ENCODE measurements at places on chromosomes 6 and 20.

DNA sequence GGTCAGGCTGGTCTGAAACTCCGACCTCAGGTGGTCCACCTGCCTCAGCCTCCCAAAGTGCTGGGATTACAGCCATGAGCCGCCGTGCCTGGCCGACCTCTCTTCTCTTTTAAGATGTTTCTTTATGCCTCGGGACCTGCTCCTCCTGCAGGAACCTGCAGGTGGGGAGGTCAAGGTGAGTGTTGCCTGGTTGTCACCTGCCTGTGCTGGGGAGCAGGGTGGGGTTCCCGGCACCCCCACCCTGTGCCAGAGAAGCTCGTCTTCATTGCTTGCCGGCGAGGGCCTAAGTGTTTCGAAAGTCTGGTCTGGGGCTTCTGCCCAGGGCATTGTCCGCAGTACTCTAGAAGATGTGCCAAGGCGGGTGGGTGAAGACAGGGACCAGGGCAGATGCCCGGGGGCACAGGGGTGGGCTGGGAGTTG lies 36.0 kb downstream of the SYNJ2 start:
- no peak for DNase-seq

- no peak for DNase-seq
Measured at GRCh38 chr6:9521152-9521530, 893.7 kb downstream of the TFAP2A start.

DNA sequence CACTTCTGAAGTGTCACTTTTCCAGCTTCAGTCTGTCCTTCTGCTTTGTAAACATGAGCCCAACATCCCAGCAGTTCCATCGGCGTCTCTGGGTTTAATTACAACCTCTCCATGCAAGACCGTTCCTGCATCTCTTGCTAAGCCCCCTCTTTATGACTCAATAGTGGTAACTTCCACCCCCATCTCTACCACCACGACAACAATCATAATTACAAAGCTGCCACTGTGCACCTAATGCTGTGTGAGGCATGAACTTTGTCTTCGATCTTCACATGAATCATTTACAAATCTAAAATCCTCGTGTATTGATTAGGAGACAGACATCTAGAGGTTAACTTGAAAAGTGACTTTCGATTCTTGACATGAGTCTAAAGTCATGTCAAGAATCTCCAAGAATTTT lies 4.9 kb upstream of the CCR6 start:
- no peak for DNase-seq

GRCh38 chr6:161954077-161954476 lies 680.2 kb upstream of the AGPAT4 start:
- no peak for DNase-seq

GRCh38 chr6:109381061-109381746 lies 1.1 kb downstream of the CD164 start:
- peak; percentile 57 for DNase-seq

DNA sequence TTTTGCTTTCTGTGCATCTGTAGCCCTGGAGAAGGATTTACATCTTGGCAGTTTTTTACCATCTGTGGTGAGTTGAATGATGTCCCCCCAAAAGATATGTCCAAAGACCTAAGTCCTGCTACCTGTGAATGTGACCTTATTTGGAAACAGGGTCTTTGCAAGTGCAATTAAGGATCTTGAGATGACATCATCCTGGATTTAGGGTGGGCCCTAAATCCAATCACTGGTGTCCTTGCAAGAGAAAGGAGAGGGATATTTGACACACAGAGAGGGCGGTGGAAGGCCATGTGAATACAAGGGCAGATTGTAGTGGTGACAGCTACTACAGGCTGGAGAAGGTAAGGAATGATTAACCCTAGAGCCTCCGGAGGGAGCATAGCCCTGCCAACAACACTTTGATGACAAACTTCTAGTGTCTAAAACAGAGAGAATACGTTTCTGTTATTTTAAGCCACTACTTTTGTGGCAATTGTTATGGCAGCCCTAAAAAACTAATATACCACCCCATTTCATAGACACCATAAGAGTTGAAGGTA lies 35.1 kb downstream of the MKKS start:
- no peak for DNase-seq

- no peak for DNase-seq
Measured at GRCh38 chr6:104173668-104174067, 686.1 kb downstream of the HACE1 start.

DNA sequence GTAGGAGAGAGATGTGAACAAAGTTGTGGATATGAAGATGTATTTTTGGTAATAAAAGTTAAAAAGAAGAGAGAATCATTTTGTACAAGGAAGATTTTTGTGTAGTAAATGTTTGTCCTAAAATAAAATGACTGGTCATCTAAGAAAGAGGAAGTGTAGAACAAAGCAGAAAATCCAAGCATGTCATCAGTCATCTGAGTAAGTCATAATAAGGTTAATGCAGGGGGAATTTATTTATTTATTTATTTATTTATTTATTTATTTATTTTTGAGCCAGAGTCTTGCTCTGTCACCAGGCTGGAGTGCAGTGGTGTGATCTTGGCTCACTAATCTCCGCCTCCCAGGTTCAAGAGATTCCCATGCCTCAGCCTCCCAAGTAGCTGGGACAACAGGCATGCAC lies 15.7 kb upstream of the CGA start:
- peak; percentile 73 for DNase-seq

DNA sequence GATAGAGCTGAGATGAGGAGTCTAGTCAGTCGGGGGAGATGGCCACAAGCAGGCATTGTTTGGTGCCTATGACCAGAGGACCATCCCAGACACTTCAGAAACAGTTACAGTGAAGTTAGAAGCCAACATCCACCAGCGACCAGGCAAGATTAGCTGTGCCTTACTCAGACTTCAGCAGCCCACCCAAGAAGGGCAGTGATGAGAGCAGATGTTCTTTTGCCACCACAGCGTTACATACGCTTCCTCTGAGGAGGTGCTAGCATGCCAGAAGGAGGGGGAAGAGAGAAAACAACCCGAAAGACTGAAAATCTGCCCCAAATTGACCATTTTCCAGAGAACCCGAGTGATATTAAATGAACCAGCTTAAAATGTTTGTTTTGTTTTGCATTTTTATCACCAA lies 186.8 kb downstream of the PRL start:
- DNase-seq, result no peak

DNA sequence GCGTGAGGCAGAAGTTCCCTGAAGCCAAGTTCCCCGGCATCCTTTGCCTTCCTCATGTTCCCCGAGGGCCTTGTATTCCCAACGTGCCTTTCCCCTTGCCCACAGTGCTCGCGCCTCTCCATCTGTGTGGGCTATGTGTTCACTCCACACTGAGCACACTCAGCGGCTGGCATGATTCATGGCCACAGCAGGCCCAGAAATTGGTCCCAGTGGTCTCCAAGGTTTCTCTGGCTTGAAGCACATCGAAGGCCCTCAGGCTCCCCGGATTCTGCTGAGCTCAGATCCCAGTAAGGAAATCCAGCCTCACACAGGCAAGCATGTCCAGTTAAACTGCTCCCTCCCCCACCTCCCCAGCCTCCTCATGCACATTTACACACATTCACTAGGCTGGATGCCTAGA lies 123.6 kb downstream of the ISM1 start:
- no peak for DNase-seq

DNA sequence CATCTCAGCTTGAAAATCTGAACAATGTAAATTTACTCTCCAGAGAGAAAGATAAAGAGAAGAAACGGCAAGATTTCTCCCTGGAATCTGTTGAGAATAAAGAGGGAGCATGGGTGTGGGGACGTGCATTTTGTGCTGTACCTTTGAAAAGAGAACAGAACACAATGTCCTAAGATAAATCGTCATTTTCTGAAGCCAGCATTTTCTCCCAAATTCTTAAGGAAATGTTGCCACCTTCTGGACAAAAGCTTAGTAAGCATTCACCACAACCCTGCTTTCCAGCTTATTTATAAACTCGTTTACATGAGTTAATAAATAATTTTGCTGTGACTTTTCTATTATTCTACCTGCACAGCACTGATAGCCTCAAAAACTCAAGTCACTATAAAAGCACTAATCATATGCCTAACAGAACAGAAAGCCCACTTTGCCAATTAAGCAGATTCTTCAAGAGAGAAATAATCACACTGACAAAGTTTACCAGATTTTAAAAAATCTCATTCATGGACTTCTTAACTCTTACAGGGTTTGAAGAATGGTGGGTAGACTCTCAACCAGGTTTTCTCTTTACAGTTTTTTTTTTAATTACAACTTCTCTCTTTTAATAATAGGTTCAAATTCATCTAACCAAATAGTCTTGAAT lies 155.8 kb downstream of the MBOAT1 start:
- peak; percentile 43 for DNase-seq

- DNase-seq, result no peak
Measured at GRCh38 chr6:111759836-111760785, 113.1 kb downstream of the FYN start.

GRCh38 chr6:117494283-117494682 lies 11.8 kb downstream of the DCBLD1 start:
- peak; percentile 28 for DNase-seq

DNA sequence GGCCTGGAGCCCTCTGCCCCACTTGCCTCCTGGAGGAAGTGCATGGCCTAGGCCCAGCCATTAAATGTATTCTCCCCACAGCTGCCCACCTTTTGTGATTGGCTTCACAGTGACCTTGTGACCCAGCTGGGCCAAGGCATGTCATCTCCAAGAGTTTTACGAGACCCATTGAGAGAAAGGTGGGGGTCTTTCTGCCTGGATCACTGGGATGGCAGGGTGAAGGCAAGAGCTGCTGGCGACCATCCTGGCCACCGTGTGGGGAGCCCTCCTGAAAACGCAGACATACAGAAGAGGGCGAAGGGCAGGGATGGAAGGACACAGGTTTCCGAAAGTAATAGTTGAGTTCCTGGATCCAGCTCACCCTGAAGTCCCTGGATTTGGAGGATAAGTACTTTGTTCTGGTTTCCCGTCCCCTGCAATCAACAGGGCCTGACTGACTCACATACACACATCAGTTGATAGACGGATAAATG lies 12.3 kb upstream of the SPO11 start:
- DNase-seq, result no peak

DNA sequence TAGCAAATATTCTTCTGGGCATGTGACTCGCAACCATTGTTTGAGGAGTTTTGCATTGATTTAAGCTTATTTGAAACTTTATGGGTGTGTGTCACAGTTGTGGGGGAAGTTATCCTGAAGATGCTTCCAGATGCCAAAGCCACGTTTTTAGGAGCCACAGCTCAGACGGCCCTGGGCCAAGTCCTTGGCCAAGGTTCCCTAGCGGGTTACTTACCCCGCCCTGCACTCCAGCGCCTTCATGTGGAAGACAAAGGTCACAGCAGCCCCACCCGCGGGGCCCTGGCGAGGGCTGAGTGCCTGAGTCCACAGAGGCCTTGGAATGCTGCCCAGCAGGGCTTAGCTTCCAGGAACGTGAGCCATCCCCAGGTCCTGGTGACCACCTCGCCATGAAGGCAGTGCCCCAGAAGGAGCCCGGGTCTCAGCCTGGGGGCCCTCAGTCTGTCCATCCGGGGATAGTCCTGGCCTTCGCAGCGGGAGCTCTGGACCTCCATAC lies 308.3 kb downstream of the CDH4 start:
- no peak for DNase-seq

Data from suppressor macrophage (primary cell).